Activated CD8-positive, alpha-beta memory T cell treated with anti-CD3 and anti-CD28 coated beads for 4 hours (primary cell): ENCODE measurements at places on chromosomes 2 and 18.

- DNase-seq: no peak
Measured at GRCh38 chr2:15009681-15010080, 377.2 kb downstream of the LRATD1 start.

GRCh38 chr2:215270118-215270451 is 41.8 kb upstream of the ATIC start:
- DNase-seq: no peak

GRCh38 chr18:805008-805754 is 6.9 kb downstream of the YES1 start:
- DNase-seq: no peak

- DNase-seq: no peak
Measured at GRCh38 chr2:221025398-221025797, 546.7 kb downstream of the EPHA4 start.

GRCh38 chr2:11370377-11371091 is 26.1 kb upstream of the ROCK2 start:
- no peak for DNase-seq
